Left renal cortex interstitium (tissue), 4 donors: ENCODE measurements at places on chromosomes 6 and 20. TPM values are rescaled to one million over a fixed set of nuclear protein-coding genes. Genes with fewer than 3 reads are reported as not detected.

DNA sequence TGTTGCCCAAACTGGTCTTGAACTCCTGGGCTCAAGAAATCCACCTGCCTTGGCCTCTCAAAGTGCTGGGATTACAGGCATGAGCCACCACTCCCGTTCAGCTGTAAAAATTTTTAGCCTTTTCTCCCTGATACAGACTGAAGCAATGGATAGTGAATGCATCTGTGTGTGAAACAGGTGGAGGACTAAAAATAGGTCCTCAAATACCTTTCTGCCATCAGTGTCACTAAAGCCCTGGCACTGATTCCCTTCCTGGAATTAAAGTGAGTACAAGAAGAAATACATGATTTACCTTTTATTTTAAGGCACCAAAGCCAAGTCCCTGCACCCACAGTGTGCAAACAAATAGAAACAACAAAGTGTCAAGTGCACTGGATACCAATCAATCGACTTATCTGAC is 25.1 kb downstream of the TULP4 start:
- DNase-seq, result no peak

DNA sequence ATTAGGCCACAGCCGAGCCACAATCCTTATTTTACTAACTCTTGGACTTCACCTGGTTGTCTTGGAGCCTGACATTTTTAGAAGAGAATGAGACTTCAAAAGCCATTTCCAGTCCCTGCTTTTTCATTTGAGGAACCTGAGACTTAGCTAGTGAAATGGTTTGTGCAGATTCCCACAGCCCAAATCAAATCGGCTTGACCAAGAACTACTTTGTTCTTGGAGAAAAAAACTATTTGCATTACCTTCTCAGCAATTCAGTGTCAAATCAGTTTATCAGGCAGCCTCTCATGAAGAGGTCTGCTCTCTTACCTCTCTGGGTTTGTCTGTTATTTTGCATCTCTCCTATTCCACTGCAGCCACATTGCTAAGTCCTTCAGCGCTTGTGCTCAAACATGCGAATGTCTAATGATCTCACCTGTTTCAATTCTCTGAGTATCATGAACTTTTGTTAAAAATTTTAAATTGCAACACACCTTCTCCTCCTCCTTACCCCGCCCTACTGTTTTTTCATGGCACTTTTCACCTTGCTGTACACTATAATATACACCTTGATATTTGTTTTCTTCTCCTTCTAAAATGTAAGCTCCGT is 573 bp upstream of the IFNGR1 start:
- no peak for DNase-seq

GRCh38 chr20:41175201-41175651 is 37.9 kb downstream of the PLCG1 start:
- no peak for DNase-seq

VWA7 gene
- polyA plus RNA-seq, result 10.7 TPM

TSPYL4 gene
- polyA plus RNA-seq, result 62.3 TPM

GRCh38 chr20:46520976-46521579 is 7.7 kb upstream of the ZNF334 start:
- peak; percentile 13 for DNase-seq

GSTA4 gene
- 120 TPM for polyA plus RNA-seq
